ENCODE measurements at places on chromosomes 16 and 17. TPM values are rescaled to one million over a fixed set of nuclear protein-coding genes. Genes with fewer than 3 reads are reported as not detected.

GRCh38 chr16:85199069-85199725 lies 86.9 kb upstream of the CIBAR2 start:
- no peak for DNase-seq

DNA sequence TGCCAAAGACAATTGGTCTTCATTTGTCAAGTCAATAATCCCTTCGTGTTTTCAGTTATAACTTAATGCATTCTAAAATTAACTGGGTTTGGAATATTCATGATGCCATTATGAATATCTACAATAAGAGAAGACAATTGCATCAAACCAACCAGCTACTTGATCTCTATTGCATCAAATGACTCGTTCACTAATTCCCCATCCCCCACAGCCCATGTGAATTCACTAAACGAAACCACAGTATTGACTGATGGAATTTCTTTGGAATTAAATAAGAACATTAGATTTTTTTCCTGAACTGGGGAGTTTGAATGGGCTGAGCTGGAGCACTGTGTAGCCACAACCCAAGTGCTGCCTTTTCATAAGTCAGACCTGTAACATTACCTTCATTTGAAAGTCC lies 65.3 kb downstream of the HS3ST3B1 start:
- DNase-seq, result no peak

DNA sequence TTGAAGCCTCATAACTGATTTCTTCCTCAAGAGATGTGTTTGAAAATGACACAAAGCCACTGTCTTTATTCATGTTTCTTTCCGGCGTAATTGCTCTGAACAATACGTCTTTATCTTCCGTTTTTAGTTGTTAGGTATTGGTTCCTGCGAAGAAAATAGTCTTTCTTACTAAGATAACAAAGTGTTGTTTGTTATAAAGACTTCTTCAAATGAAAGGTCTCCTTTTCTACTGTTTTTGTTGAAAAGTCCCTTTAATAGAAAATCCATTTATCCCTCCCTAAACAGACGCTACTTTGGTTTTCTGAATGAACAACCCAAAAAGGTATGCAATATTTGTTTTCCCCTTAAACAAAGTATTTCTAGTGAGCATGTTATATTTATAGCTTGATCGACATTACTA lies 469.1 kb downstream of the KCNJ18 start:
- no peak for DNase-seq

DNA sequence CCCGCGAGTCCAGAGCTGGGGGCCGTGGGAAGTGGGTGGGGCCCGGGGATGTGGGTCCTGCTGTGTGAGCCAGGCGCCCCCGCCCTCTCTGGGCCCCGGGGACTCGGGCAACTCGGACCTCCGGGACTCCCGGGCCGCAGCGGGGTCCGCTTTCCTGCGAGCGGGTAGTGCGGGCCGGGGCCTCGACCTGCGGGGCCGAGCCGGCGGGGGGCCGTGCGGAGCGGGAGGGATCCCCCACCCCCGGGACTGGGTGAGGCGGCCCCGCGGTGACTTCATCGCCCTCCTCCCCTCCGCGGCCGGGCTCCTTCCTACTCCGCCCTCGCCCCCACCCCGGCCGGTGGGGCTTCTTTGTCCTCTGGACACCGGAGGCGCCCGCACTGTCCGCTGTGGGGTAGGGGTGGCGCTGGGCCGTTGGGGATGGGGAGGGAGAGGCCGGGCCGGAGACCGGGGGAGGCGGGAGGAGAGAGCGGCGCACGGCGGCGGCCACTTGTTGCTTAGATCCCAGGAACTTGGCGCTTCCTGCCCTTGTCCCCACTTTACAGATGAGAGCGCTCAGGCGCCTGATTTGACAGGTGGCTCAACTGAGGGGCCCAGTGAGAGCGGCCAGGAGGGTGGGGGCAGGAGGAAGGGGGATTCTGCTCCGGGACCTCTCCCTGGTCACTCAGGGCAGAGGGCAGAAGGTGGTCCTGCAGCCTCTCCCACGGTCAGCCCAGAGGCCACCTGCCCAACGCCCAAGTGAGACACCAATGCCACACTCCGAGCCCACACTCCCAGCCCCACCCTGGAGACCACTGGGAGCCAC lies 874 bp downstream of the CMTM3 start:
- no peak for DNase-seq

GRCh38 chr17:78716814-78717393 lies 65.2 kb downstream of the CYTH1 start:
- peak; percentile 68 for DNase-seq

- DNase-seq, result no peak
Measured at GRCh38 chr17:46832945-46833839, 14.7 kb upstream of the WNT3 start.

GRCh38 chr17:8398980-8399379 lies 1.4 kb upstream of the RNF222 start:
- DNase-seq, result no peak

DNA sequence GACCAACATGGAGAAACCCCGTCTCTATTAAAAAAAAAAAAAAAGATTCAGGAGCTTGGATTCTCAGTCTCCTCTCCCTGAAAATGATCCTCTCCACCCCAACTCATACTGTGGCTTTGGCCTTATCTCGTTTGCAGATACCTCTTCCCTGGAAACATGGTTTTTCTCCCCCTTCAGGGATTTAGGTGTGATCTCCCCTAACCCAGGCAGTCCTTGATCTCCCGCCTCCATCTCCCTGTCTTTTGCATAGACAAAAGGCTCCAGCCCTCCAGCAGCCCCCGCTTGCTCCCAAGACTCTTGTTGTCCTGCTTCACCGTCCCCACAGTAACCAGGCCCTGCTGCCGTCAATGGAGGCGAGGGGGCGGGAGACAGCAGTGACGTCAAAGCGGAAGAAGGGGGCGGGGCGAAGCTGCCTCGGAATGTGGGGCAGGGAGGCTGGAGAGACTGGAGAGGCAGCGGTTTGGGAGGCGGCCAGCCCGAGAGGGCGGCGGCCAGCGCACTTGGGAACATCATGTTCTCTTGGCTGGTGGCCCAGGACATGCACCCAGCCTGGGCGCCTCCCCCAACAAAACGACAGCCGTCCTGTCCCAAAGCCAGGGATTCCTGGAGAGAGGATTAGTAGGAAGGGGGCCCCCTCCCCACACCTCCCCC lies 1.9 kb upstream of the PER1 start:
- DNase-seq, result peak; percentile 99

DNA sequence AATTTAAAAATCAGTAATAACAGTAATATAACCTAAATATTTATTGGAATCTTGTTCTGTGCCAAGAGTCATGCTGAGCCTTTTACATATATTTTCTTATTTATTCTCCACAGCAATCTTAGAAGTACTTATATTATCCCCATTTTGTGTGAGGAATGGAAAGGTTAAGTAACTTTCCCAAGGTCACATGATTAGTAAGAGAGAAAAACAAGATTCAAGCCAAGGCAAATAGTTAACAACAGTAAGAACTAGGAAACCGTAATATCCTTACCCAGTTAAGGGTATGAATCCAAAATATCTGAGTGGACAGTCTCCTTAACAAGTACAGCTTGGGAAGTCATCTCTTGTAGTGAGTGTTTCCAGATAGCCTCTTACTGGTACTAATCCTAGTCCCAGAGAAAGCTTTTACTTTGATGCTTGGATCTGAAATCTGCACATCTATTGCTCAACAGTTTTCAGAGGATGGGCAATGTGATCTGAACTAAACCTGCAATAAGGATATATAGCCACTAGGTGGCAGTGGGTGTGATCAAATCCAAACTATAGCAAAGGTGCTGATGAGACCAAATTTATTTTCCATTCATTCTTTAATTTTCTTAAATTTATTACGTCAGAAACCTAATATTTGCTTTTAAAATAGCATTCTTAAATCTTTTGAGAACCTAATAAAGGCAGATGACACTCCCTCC lies 23.3 kb downstream of the SHISA6 start:
- no peak for DNase-seq

- DNase-seq, result no peak
Measured at GRCh38 chr16:55284718-55285099, 39.3 kb upstream of the IRX6 start.

DNA sequence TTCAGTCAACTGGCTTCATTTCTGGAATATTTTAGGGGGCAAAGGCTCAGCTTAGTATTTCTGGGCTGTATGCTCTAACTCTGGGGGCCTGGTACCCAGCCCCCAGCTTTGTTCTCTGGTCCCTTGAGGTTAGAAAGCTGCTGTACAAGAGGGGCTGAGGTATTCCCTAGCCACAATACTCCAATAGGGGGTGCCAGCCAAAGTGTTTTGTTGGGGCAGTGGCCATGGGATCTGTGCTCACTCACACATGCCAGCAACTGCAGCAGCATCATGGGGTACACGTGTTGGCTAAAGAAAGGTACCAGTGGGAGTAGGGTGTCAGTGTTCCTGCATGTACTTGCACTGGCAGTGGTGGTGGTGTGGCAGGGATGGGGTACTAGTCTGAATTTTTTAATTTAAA lies 257.3 kb downstream of the CA10 start:
- DNase-seq, result no peak

- peak; percentile 27 for DNase-seq
Measured at GRCh38 chr16:28596840-28597691, at the start of gene SULT1A2. Gene SULT1A2 (minus strand): TSS chr16:28597050. CDS start chr16:28595930, 1,120 bp downstream.

Gene OTOP2
- total RNA-seq, result not detected

Gene TK2
- 38.5 TPM for total RNA-seq

Gene FADS6
- 0.12 TPM for total RNA-seq

Gene PIRT
- 0.32 TPM for total RNA-seq

Gene FCSK
- 38.0 TPM for total RNA-seq
